SK-N-MC (cell line): ENCODE measurements at places on chromosomes 12 and 14.

GRCh38 chr14:35687335-35687939 is 121.7 kb downstream of the RALGAPA1 start:
- DNase-seq: no peak

DNA sequence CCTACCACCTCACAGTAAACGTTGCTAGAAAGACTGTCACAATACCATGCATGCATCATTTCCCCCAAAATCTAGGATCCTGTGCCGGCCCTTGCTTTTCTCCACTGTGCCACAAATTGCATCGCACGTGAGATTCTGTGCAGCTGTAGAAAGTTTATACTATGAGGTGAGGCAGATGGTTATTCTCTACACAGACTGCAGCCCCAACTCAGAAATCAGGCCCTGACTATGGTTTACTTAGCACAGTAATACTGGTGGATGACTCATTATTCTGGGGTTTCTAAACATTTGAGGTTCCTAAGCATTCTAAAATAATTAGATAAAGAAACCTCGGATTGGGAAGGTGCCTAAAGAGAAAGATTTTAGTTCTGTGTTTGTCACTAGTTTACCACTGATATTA is 163.8 kb upstream of the CCDC198 start:
- DNase-seq: no peak

DNA sequence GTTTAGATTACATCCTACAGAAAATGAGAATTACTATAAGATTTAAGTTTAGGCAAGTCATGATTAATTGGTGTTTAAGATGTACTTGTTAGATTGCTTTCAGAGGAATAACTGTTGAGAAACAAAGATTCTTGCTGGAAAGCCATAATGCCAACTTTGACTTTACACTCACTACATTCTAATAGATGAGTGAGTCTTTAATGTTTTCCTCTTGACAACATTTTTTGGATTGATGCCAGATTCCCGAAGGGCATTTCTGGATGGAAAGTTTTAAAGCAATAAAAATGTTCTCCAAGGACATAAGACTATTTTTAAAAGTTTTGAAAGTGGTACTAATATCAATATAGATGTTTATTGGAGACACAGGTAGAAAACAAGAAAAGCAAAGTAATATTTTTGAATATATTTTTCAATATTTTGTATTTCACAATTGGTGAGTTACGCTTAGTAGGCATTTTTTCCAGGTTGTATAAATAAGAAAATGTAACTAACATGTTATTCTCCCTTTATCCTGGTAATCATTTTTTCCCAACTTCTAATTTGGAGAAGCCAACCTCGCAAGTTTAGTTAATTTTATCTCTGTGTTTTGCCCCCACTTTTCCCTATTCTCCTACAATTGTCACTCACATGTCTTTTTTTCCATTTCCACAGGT is 307.3 kb downstream of the CEP128 start:
- DNase-seq: peak; percentile 57

DNA sequence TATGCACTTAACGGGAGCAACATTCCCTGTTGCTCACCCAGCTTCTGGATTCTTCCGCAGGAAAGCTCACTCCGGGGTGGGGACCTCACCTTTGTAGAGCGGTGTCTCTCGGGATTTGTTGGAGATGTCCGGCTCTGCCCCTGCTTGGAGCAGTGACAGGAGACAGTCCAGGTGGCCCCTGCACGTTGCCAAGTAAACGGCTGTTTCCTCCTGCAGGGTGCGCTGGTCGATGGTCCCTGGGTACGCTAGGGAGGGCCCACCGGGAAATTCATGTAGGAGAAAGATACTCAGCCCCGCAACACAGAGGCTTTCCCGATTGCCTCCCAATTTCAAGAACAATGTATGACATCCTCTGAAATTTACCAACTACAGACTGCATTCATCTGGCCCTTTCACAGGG is 23.1 kb downstream of the ASB2 start:
- no peak for DNase-seq

GRCh38 chr14:52315355-52315718 is 1.2 kb downstream of the PTGER2 start:
- DNase-seq: no peak

GRCh38 chr14:51019089-51019488 is 74.8 kb upstream of the PYGL start:
- no peak for DNase-seq

- no peak for DNase-seq
Observed at GRCh38 chr12:109847142-109847735, 14.0 kb upstream of the TRPV4 start.
